ENCODE measurements at places on chromosomes 4 and X.
A peak's percentile ranks its signal among the peaks of the same experiment; 100 is the strongest.

DNA sequence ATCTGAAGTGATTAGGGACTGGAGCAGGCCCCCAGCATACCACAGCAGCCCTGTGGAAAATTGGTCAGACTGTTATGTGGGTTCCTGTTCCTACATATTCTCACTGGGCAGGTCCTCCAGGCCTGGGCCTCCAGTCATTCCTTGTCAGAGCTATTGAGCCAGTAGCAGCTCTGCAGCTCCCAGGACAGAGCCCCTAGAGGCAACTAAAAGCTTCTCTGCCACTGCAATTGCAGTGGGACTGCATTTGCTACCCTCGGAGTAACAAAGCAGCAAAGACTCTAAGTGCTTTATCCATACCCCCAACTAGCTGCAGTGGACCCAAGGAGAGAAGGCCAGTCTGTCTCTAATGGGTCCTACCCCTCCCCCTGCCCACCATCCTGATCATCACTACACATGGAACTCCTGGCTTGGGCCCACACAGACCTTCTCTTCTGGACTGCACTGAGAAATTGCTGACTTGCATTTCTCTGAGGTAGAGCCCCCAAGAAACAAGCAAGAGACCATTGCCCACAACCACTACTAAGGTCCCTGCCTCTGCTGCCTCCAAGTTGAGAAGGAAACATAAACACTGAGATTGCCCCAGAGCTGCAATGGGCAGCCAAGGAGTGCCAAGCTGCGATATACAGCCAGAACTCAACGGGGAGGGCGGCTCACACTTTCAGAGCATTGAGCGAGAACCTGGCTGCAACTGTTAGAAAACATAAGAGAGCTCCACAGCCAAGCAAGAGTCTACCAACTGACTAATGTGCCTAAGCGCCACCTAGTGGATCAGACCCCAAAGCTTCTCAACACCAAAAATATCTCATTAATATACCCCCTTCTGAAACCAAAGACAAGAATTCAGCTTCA, 738.7 kb upstream of the NDST4 start:
- DNase-seq: no peak

- DNase-seq: no peak
These were observed 55.3 kb downstream of the SOD3 start for GRCh38 chr4:24850674-24851073.

- no peak for DNase-seq
These were observed 40.1 kb upstream of the HELT start for GRCh38 chr4:184978211-184978610.

DNA sequence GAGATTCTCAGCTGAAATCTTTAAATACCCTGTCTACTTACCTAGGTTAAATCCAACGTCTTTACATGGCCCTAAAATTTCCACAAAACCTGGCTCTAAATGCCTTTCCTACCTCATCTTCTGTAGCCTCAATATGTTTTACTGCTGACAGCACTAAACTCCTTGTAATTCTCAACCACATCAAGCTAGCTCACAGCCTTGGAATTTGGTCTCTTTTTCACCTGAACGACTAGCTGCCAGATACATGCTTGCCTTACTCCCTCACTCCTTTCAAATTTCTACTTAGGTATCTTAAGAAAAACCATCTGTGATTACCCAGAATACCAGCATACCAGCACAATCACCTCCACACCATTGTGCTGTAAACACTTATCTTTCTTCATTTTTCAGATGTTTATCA, 635.6 kb upstream of the PCDH10 start:
- no peak for DNase-seq

GRCh38 chrX:123108513-123109427, 75.3 kb upstream of the GRIA3 start:
- DNase-seq: no peak

DNA sequence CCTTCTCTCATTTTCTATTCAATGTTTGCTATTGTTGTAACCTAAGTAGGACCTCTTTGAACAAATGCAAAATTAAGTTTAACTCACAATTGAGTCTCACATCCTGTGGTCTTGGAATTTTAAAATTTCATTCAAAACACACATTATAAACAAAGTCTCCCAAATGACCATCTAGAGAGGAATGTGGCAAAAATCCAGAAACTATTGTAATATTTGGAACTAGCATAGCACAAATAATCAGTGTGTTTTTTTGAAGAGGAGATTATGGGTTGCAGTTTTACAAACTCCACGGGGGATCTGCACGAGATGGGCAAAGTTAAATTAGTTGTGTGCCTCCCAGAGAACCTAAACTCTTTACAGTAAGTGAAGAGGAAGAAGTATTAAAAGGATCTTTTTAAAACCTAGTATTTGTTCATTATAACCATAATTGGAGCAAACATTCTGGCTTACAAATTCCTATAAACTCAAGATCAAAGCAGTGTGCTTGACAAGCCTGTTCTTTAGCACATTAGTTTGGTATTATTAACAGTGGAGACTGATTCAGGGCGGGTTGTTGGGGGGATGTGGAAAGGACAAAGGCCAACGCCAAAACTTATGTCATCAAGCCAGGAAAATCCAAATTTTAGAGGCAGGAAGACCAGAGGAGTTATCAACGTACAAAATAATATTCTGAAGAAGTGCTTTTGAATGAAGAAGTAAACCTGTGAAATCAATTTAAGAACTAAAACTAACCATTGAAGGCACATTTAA, 22.4 kb upstream of the RBPJ start:
- no peak for DNase-seq

- peak; percentile 22 for DNase-seq
These were observed 38.3 kb downstream of the NSG1 start for GRCh38 chr4:4425119-4425690.

DNA sequence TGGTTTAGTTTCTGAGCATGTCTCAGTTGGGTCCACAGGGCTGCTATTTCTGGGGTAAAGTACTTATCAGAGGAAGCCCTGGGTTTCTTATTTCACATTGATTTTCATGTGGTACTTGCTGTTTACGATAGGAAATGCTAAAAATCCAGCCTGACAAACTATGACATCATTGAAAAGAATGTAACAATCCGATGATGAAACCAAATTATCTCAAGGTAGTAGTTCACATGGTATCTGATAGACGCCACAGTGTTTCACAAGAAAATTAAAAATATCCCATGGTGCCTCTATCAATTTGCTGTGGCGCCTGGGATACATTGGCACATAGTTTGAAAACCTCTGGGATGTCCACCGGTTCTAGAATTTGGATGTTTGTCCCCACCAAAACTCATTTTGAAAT, 418.9 kb upstream of the RPS6KA3 start:
- no peak for DNase-seq

DNA sequence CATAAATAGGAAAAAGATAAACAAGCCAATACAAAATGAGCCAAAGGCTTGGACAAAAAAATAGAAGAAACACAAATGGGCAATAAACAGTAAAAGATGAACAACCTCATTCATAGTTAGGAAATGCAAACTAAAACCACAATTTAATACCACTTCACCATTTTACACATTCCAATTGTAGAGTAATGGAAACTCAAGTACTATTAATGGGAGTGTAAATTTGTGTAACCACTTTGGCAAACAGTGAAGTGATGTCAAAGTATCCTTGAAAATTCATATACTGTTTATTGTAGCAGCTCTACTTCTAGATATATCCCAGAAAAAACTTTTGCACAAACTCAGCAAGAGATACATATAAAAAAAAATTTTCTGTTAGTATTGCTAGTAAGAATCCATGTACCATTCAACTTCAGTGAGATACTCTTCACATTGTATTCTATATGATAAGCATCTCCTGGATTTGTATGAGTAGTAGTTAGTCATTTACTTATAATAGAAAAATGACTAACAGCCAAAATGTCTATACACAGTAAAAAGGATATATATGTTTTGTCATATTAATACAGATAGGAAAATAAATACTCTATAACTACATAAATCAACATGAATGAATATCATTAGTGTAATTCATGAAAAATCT, 229.8 kb downstream of the DKK2 start:
- DNase-seq: no peak

GRCh38 chrX:153667281-153667955, 6.2 kb downstream of the PNCK start:
- DNase-seq: no peak

DNA sequence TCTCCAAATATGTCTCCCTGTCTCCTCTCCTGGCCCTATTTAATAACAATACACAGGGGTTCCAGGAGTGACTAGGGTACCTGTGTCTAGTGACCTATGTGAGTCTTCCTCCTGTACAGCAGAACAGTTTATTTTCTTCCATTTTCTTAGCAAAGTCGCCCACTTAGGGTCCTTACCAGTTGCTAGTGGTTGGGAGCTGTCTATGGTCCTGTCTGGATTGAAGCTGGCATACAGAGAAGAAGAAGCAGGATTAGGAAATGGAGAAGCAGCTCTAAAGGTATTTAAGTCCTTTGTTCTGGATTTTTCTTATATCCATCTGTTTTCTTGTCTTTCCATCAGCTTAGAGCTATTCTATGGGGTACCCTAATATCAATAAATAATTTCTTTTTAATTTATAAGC, 587.1 kb upstream of the CPEB2 start:
- no peak for DNase-seq

- no peak for DNase-seq
These were observed 36.1 kb upstream of the OTUD4 start for GRCh38 chr4:145216535-145216934.

GRCh38 chr4:87009095-87009648, 74.4 kb downstream of the AFF1 start:
- DNase-seq: no peak

DNA sequence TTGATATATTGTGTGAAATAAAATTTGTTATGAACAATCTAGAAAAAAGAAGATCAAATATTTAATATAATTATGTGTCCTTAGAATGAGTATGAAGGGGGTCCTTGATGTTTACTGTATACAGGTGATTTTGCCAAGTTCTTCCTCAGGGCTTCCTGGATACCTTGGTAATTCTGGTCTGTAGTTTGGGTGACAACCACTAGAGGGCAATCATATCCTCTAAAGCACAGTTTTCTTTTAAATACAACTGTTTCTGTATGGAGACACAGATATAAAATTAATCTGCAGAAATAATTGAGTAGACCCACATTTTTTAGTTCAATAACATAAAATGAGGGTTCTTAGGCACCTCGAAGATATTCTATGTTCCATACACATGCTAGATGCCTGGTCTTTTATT, 157.7 kb downstream of the SPANXN1 start:
- DNase-seq: no peak

DNA sequence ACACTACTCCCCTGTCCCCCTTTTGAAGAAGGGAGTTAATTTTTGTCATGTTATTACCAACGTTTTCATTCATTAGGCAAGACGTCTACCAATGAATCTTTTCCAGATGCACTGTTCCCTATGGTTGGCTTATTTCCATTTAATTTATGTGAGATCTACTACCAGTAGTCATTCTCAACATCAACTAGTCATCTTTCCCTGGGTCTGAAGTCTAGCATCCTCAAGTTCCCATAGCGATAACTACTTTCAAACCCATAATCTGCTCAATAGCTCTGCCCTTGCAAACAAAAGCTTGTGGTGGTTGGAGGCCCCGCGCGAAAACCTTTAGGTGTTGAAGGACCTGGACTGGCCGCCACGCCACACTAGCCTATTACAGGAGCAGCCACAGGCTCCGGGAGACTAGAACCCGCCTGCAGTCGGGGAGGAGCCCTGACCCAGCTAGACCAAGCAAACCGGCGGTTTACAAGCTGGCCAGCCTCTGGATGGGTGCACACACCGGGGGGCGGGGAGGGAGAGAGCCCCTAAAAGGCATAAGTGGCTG, 746 bp downstream of the PPAT start:
- DNase-seq: no peak

- DNase-seq: no peak
These were observed 18.5 kb upstream of the CXCL3 start for GRCh38 chr4:74056858-74057562.

GRCh38 chr4:38325629-38325913, 338.4 kb upstream of the KLF3 start:
- no peak for DNase-seq

GRCh38 chrX:101408532-101408841, 465 bp downstream of the HNRNPH2 start:
- no peak for DNase-seq

DNA sequence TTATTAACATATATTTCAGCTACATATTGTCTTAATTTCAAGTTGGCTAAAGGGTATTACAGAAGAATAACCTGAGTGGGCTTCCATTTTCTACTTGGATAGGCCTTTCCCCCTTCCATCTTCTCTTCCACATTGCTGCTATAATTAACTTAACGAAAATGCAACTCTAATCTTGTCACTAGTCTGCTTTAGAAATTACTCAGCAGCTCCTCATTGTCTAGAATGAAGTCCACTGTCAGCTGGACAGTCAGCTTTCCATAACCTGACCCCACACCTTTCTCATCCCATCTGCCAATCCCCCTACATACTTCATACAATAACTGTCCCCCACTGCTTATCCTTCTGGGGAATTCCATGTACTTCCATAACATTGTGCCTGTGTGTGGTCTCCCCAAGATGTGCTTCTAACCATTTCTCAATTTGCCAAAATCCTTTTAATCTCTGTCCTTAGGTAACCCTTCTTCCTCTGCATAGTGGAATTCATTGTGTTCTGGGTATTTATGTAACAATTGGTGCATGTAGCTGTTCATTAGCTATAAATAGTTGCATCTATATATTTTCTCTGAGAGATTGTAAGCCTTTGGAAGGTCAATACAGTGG, 4.8 kb downstream of the MND1 start:
- DNase-seq: no peak

- DNase-seq: no peak
These were observed 2.7 kb upstream of the NKX3-2 start for GRCh38 chr4:13546941-13547484.

- no peak for DNase-seq
These were observed 19.5 kb upstream of the CRLF2 start for GRCh38 chrX:1231850-1232465.

DNA sequence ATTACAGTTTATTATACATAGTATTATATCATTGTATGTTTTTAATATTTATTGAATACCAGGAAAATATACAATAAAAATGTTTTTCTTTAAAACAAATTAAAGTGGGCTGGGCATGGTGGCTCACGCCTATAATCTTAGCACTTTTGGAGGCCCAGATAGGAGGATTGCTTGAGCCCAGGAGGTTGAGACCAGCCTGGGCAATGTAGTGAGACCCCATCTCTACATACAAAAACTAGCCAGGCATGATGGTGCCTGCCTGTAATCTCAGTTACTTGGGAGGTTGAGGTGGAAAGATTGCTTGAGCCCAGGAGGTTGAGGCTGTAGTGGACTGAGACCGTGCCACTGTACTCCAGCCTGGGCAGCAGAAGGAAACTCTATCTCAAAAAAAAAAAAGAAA, 38.3 kb upstream of the PDS5A start:
- no peak for DNase-seq

DNA sequence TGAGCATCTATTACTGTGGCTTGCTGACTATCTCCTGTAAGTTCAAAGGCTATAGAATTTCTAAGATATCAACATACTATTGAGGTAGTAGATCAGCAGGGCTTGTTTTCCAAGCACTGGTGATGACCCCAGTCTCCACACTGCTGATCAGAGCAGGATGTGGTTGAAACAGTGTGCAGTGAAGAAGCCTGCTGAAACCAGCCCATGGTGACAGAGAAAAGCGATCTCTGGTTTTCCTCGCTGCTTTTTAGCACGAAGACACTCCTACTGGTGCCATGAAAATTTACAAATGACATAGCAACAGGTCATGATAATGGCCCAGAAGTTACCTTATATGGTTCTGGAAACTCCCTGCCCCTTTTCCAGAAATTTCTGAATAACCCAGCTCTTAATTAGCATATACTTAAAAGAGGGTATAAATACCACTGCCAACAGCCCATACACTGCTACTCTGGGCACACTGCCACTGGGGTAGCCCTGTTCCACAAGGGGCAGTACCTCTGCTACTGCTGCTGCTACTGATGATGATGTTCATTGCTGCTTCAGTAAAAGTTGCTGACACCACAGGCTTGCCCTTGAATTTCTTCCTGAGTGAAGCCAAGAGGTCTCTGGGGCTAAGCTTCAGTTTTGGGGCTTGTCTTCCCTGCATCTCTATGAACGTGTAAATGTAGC, 1689.5 kb upstream of the PCDH10 start:
- no peak for DNase-seq
